NCI-H2029 (cell line): ENCODE measurements at places on chromosomes 6 and 20.

- no peak for DNase-seq
Measured at GRCh38 chr6:113376847-113377165, 480.3 kb upstream of the MARCKS start.

GRCh38 chr6:75222261-75222660 lies 16.4 kb upstream of the COL12A1 start:
- DNase-seq, result no peak

- no peak for DNase-seq
Measured at GRCh38 chr6:105646391-105646867, 243.5 kb upstream of the PREP start.

DNA sequence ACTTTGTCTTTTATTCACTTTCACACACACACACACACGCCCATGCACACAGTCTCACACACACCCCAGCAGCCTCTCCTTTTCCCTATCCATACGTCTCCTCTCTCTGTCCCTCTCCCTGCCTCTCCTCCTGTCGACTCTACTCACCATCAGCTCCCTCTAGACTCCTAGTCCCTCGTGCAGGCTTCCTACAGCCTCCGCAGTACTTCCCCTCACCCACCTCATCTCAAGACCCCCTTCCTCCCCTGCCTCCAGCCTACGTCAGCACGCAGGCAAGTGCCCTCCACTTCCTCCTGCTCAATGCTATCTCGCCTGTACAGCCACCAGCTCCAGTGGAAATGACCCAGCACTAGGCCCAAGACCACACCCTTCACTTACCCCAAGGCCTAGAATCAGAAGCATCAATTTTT lies 820 bp upstream of the TREML2 start:
- no peak for DNase-seq

DNA sequence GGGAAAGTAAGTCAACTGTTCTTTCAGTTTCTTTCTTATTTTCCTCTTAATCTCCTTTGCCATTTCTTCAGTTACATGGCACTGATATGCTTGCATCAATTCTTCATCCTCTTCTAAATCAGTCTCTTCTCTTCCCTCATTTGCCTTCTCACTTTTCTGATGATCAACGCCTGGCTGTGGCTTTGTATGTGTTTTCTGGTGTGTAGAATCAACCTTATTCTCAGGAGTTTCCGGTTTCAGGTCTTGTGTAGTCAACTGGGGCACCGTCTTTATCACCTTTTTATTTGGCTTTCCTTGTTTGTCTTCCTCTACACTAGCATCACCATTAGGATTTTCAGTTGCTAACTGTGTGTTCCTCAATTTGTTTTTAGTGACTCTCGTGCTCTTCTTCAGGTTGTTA lies 31.6 kb downstream of the AHI1 start:
- no peak for DNase-seq

DNA sequence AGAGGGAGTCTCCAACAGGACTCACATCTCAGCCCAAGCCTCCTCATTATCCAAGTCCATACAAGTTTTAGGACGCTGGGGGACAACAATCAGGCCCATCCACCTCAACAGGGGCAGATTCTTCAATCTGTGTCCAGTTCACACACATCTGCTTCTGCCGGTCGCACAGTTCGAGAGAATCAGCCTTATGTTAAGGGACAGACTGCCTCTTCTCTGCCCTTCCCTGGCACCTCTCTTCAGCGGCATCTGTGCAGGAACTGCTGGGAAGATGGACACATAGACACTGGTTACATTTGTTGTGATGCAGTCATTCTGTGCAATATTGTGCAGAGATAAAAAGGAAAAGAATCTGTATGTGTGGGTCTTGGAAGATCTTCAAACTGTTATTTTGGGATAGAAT lies 21.0 kb downstream of the ULBP1 start:
- no peak for DNase-seq

- DNase-seq, result no peak
Measured at GRCh38 chr6:162913206-162913605, 185.4 kb downstream of the PACRG start.

DNA sequence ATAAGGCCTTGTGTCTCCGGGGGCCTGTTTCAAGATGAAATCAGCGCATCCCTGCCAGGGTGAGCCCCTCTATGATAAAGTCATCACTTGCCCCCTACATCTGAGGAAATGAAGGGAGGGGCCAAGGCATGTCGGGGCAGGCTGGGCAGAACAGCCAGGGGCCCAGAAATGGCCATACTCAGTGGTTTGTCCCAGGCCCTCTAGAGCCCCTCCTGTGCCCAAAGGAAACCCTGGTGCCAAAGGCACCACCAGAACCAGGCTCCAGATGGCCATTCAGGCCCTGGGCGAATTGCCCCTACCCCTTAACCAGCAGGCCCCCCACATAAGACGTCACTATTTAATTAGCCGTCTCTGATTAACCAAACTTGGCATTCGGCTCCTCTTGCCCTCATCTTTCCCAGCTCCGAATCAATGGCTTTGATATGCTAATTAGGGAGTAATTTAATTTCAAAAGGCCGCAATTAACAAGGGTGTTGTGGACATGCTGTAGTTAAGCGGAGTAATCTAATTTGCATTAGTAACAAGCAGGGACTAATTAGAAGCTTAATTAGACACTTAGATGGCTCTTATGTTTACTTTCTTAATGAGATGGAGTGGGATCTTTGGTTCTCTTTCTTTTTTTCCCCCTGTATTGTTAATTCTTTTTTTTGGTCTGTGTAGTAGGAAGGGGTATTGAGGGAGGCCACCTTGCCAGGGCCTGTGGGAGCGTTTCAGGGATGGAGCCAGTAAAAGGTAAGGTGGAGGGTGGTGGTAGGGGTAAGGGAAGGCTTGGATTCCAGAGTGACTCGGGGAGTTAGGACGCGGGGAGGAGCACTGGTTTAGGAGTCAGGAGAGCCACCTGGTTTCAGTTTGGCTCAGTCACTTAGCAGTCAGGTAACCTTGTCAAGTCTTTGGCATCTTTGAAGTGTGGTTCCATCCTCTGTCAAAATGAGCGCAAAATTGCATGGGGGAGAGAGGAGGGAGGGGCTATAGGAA lies 9.4 kb downstream of the FOXP4 start:
- DNase-seq, result no peak

DNA sequence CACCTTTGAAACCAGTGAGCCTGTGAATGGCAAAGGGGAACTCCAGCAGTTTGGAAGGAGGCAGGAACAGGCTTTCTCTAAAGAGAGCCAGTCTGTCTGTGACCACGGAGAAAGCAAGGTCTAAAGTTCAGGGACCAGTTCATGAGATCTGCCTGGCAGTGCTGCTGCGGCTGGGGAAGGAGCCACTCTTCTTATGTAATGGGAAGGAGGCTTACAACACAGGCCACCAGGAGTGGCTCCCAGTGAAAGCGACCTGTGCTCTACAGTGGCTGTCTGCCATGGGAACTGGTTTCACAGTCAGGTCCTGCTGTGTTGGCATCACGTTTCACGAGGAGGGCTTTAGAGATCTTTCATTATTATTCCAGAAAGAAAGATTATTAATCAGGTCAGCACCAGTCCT lies 291.9 kb upstream of the PRDM1 start:
- DNase-seq, result no peak

DNA sequence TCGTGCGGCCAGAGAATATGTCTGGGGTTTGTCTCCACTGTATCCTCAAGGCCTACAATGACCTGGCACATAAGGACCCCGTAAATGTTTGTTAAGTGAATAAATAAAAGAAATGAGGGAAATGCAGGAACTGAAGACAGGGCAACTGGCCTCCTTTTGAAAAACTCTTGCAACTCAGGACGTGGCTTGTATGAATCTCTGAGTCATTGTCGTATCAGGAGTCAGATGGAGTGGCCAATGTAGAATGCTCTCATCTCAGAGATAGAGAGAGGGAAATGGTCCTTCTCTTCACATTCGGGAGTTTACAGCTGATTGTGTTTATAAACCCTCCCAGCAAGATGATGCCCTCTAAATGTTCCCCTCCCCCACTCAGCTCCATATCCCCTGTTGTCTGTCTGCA lies 57.1 kb downstream of the UST start:
- DNase-seq, result no peak

DNA sequence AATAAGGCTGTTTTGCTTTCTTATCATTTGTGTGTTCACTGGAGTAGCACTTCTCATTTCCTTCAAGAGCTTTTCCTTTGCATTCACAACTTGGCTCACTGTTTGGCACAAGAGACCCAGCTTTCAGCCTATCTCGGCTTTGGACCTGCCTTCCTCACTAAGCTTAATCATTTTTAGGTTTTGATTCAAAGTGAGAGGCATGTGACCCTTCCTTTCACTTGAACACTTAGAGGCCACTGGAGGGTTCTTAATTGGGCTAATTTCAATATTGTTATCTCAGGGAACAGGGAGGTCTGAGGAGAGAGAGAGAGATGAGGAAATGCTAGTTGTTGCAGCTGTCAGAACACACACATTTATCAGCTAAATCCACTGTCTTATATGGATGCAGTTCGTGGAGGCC lies 82.9 kb upstream of the SCAF8 start:
- DNase-seq, result no peak

GRCh38 chr6:7341989-7342742 lies 29.2 kb upstream of the SSR1 start:
- DNase-seq, result peak; percentile 97

DNA sequence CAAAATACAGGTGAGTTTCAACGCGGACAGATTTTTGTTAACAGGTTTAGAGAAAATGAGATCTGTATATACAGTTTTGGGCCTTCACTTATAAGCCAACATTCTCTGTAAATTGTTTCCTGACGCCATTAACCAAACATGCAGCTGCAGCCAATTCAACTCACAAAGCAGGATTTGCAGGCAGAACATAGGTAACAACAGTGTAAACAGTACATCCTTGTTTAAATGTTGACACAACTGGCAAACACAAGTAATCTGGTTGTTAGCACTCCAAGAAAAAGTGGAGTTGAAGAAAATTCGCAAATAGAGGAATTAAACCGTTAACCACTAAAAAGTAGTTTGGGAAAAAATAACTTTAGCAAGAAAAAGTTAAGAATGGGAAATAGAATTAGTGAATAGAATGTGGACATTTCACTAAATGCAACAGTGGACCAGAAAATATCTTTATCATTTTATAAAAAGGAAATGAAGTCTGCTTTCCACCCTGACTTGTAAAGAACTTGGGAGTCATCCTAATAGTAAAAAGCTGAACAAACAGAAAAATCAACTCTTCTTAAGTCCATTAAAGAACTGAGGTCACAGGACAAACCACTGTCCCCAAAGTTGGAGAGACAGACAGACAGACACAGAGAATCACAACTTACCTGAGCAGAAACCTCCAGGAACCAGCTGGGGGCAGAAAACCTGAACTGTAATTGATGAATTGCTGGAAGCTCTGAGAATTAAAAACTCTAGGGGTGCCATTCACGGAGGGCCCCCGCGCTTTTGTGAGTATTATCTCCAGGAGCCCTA lies 10.1 kb downstream of the SMIM28 start:
- peak; percentile 43 for DNase-seq

GRCh38 chr6:155381673-155382337 lies 67.5 kb upstream of the TFB1M start:
- no peak for DNase-seq

DNA sequence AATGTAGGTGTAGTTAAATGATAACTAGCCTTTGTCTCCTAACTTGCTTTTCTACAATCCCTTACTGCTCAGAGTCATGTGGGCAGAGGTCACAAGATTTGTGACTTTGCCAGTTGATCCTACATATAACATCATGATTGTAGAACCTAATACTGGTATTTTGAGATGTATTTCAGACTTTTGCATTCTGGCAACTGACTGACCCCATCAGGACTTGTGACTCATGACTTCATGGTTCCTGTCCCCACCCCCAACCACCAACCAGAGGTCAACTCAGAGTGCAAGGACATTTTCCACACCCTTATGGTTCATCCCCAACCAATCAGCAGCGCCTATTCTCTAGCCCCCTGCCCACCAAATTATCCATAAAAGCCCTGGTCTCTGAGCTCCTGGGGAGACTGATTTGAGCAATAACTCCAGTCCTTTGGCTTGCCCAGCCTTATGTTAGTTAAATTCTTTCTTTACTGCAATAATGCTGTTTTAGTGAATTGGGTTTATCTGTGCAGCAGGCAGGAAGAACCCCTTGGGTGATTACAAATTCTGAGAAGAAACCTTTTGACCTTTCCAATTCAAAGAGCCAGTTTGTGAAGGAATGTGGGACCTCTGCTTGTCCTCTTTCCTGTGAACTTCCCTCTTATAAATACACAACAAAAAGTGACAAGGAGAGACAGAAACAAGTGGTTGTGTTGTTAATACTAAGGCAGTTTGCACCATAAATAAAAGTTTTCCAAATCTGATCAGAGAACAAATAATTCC lies 588.7 kb downstream of the UTRN start:
- no peak for DNase-seq

DNA sequence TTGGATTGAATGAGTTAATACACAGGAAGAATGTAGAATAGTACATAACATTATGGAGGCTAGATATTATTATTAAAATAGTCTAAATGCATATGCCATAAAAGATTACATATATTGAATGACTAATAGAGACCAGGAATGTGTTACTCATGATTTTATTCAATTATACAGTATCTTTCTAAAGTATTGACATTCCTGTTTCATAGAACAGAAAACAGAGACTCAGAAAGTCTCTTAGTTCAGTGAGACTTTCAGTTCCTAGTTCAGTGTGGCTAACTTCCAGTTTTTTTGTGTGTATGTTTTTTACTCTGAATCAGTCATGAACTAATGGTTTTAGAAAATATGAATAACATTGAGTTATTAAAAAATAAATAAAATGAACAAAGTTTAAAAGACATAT lies 34.6 kb upstream of the TMEM244 start:
- DNase-seq, result no peak

- DNase-seq, result no peak
Measured at GRCh38 chr6:106116125-106116832, 30.1 kb downstream of the PRDM1 start.

DNA sequence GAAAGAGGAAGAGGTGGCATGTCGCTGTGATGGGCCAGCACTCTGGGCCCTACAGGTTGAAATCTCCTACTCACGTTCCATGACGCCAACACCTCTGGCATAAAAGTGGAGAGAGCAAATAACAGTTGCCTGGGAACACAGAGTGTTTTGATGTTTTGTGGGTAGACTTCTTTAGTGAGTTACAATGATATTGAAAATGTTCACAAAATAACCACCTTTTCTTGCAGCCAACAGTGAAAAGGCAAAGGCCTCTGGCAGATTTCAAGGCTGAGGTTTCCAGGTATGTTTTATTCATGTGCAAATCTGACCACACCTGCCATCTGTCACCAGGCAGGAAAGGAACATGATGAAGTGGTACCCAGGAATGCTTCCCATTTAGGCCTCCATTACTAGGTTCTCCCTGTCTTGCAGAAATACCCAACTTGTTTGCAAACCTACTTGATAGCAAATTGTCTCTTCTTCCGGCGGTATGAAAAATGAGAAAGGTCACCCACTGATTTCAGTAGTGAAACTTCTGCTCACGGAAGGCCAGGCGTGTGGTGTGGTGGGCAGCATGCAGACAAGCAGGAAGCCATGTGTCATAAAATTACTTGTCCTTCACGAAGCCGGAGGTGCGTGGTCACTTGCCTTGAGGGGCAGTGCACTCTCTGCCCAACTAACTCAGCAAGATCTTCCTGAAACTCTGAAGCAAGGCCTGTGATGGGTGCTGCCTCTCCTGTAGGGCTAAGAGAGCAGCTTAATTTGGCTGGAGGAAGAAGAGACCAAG lies 299.1 kb upstream of the PRDM1 start:
- DNase-seq, result no peak
